ENCODE measurements at places on chromosomes 2 and 18.

DNA sequence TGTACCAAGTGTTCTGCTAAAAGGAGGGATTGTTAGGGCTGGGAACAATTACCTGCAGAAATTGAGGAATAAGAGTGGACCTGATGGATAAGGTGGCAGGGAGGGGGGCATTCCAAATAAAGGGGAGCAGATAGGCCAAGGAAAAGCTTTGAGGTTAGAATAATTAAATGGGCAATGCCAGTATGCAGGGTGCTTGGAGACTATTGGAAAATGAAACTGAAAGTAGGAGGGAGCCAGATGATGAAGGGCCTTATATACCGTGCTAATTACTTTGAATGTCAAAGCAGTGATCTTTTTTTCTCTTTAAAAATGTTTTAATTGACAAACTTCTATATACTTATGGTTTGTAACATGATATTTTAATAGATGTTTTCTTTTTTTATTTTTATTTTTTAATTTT is 42.9 kb downstream of the MMADHC start:
- DNase-seq, result no peak

DNA sequence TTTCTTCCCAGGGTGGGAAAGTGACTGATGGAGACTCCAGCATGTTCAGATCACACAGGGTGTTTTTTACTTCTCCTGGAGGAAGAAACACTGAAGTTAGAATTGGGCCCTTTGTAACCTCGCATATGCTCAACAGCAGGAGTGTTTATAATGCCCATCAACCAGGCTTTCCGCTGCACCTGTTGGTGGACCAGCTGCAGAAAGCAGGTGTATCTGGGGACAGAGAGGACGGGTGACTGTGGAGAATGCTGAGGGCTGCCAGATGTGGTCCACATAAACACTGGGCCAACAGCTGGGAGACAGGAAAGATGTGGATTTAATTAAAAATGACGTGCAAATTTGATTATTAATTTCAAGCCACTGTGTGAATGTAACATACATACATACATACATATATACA is 335.5 kb upstream of the SPRED2 start:
- no peak for DNase-seq

DNA sequence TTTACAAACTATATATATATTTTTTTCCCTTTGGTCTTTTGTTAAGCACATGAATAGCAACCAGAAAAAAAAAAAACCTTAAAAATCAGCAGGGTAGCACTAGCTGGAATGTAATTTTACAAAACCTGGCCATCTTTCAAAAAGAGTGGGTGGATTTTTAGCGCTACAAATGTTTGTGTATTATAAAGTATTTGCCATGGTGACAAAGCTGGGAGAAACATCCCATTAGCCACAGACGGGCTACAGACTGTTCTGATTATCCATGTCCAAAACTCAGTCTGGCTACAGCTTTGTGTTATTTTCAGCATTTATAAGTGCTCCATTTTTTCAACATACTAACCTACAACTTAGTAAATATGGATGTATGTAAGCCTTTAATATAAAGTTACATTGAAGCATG is 249.5 kb upstream of the TANK start:
- no peak for DNase-seq

- DNase-seq, result no peak
Observed at GRCh38 chr2:138724327-138724726, 55.9 kb downstream of the NXPH2 start.

- no peak for DNase-seq
Observed at GRCh38 chr2:72330652-72331051, 183.0 kb upstream of the CYP26B1 start.

DNA sequence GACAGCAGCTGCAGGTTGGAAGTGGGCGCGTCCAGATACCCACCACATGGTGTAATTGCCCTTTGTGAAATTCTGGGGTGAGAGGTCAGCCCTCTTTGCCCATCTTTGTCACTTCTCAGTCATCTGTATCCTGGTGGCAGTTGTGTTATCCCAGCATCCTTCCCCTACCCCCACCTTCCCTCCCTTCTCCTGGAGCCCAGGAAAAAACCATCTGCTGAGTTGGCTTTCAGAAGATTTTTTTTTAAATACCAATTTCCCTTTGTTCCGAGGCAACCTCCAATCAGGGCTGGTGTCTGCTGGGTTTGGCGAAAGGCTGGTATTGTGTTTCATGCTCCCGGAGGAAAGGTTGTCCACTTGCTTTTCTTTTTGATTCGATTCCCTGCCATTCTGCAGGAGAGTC is 35.2 kb downstream of the SETBP1 start:
- no peak for DNase-seq

- no peak for DNase-seq
Observed at GRCh38 chr2:19664646-19665045, 237.1 kb downstream of the TTC32 start.

DNA sequence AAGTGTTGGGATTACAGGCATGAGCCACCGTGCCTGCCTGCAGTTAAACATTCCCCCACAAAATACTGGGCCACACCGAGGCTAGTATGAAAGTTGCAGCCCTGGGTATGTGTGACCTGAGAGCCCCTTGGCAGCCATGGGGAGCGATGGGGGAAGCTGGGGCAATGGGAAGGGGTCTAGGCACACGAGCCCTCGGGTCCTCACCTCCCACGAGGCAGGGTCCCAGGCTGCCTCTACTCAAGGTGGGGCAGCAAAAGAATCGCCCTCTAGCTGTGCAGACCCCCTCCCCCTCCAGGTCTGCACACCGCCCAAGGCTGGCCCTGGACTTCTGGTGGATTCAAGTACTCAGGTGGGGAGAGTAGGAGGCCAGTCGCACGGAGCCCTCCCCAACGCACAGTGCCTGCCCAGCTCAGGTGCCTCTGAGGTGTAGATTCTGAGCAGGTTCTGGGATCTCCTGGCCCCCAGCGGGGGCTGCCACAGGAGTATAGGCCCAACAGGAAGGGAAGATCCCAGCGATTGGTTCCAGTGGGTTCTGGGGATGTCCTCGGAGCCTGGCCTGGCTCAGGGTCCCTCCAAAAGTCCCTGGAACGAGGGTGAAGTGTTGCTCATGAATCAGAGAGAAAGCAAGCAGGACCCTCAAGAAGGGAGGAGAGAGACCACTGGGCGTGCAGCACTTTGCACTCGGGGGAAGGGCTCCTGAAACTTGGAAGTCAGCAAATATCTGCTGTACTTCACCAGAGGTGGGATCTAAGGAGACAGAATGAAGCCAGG is 2.6 kb downstream of the GPR35 start:
- DNase-seq, result no peak

- DNase-seq, result no peak
Observed at GRCh38 chr2:71858071-71858470, 289.6 kb downstream of the CYP26B1 start.

DNA sequence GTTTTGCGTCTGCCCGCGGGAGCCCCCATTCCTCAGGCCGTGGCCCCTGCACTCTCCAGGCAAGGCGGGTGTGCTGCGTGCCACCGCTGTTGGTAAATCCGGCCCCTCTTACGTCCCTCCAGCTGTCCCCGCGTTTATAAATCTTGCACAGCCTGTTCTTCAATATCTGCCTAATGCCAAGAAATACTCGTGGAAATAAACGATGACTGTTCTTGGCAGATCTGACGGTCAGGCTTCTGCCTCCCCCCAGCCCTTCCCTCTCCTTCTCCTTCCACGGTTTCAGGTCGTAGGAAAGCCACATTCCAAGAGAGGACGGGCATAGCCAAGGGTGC is 20.5 kb downstream of the ODC1 start:
- DNase-seq, result no peak

- no peak for DNase-seq
Observed at GRCh38 chr2:209468846-209469245, 45.0 kb downstream of the MAP2 start.

- no peak for DNase-seq
Observed at GRCh38 chr2:84290537-84290936, 168.5 kb downstream of the SUCLG1 start.

DNA sequence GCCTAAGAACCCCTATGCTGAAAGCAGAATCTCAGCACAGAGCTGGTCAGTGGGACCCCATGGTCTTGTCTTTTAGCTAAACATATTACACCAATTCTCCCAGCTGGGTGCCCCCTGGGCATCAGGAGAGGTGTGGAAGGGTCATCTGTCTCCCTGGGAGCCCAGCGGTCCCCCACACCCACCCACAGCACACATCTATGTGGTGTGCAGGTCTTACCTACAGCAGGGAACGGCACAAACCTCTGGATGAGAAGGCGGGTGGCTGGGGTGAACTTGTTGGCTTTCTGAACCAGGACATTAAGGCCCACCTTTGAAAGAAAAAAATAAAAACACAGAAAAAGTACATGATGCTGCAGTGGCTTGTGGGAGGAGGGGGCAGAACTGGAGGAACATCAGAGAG is 70.7 kb downstream of the EMX1 start:
- no peak for DNase-seq

DNA sequence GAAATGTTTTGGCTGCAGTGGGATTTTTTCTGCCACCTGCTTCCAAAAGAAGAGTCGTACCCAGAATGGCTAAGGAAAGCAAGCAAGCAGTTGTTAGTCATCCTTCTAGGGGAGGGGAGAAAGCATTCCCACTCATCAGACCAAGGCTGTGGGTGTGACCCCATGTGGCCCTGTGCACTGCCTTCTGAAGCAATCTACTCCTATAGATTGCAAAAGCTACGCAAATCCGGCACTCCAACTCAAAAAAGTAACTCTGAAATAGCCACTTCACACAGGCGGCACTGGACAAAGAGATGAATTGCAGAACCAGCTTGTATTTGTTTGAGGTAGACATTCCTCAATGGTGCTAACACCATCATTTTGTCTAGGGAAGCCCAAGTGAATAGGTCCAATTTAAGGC is 44.3 kb downstream of the ST3GAL5 start:
- no peak for DNase-seq

DNA sequence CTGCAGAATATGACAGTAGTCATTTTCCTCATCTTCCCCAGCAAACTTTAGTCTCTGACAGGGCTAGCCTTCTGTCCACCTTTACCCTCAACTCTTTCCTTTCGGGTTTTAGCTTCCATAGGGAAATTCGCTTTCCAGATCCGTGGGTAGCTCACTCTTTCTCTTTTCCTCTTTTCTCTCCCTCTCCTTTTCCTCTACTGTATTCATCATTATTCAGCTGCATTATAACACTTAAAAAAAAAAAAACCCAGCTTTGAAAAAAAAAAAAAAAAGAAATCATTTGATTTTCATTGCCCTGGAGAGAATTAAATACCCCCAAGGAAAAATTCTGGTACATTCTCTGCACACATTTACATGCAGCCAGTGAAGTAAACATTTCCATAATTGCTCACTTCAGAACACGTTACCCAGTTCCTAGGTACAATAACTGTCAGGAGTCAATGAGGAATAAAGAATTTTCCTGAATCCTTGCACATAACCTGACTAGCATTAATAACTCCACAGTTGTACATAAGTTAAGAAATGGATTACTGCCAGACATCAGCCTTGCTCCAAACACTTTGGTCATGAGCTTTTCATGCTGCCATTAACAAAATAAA is 63.5 kb downstream of the ZNF521 start:
- DNase-seq, result no peak

DNA sequence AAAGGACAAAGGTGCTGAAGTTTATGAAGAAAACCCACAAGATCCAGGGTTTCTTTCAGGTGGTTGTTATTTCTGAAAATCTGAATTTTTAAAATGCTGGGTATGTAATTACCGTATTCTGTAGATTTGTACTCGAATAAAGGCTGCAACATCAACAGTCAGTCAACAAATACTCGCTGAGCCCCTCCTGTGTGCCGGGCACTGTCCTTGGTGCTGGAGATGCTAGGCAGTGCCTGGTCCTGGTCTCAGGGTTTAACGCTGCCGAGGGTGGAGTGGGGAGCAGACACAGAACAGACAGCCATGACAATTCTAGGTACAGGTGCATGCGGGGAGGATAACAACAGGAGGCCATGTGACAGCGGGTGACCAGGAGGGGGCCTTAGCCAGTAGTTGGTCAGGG is 27.2 kb upstream of the PDIA6 start:
- no peak for DNase-seq

Data from stimulated activated CD4-positive, alpha-beta T cell treated with anti-CD3 and anti-CD28 coated beads, Interleukin-12 subunit alpha, Interleukin-12 subunit beta, amount 100 ng/mL, for 24 hours (primary cell).